ENCODE measurements at places on chromosomes 7 and 10. TPM values are rescaled to one million over a fixed set of nuclear protein-coding genes. Genes with fewer than 3 reads are reported as not detected.

GRCh38 chr10:43355749-43356371, 15.6 kb upstream of the FXYD4 start:
- no peak for DNase-seq

GRCh38 chr7:37349979-37350590, 98.6 kb downstream of the ELMO1 start:
- no peak for DNase-seq

- DNase-seq = no peak
These were observed 200.7 kb downstream of the CELF2 start for GRCh38 chr10:11218395-11218794.

GRCh38 chr10:74955796-74956195, 129.4 kb downstream of the KAT6B start:
- DNase-seq = no peak

Gene SPDYE11
- total RNA-seq = not detected

Gene CC2D2B
- 0.17 TPM for total RNA-seq

DNA sequence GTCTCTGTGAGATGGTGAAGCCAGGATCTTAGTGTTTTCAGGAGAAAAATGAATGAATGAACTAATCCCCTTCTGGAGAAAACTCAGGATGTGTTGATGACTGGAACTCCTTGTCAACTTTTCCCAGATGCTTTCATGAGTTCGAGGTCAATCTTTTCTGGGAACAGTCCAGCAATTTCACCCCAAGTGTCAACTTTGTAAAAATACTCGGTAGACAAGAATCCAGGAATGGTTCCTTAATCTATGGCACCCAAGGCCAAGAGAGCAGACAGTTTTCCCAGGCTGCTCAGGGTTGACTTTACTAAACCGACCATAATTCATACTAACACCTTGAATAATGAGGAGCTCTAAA, 31.1 kb upstream of the LYZL1 start:
- no peak for DNase-seq

GRCh38 chr7:55107946-55108345, 89.1 kb downstream of the EGFR start:
- DNase-seq = no peak

Gene EN2
- not detected for total RNA-seq

Gene SCIN
- total RNA-seq = not detected

Gene PRLHR
- total RNA-seq = not detected
